Cardiac muscle cell (in vitro differentiated cells and primary cell): ENCODE measurements at places on chromosomes 1 and 21. TPM values are rescaled to one million over a fixed set of nuclear protein-coding genes. Genes with fewer than 3 reads are reported as not detected.

The LRRC38 gene
- polyA plus RNA-seq = 0.42 TPM in 1 of 2 replicates, not detected in the other

The DNASE2B gene
- not detected in 2 replicates for polyA plus RNA-seq

The SNX7 gene
- polyA plus RNA-seq = 35.9 and 42.2 TPM in 2 replicates

The CD1E gene
- polyA plus RNA-seq = not detected in 2 replicates

The FAM151A gene
- 0.18 and 0.32 TPM in 2 replicates for polyA plus RNA-seq

The SLC30A2 gene
- polyA plus RNA-seq = 0.16 and 1.8 TPM in 2 replicates

The FCAMR gene
- polyA plus RNA-seq = not detected in 2 replicates

The KRTAP13-1 gene
- polyA plus RNA-seq = not detected in 2 replicates

The NEXN gene
- 83.9 and 84.1 TPM in 2 replicates for polyA plus RNA-seq

The COL9A2 gene
- 5.9 and 7.2 TPM in 2 replicates for polyA plus RNA-seq

The LCK gene
- 0.16 TPM in 1 of 2 replicates, not detected in the other for polyA plus RNA-seq

The SLC22A15 gene
- polyA plus RNA-seq = 2.3 and 2.4 TPM in 2 replicates

The HIVEP3 gene
- polyA plus RNA-seq = 0.62 and 1.4 TPM in 2 replicates

The ANGPTL3 gene
- polyA plus RNA-seq = 0.94 TPM in 1 of 2 replicates, not detected in the other

The TFAP2E gene
- 0.50 TPM in 1 of 2 replicates, not detected in the other for polyA plus RNA-seq

The GPX7 gene
- 14.4 and 30.5 TPM in 2 replicates for polyA plus RNA-seq

The HNRNPU gene
- 345 and 382 TPM in 2 replicates for polyA plus RNA-seq

The HTR1D gene
- not detected in 2 replicates for polyA plus RNA-seq

The CCDC185 gene
- not detected in 2 replicates for polyA plus RNA-seq

The MYBPH gene
- polyA plus RNA-seq = 0.86 and 2.1 TPM in 2 replicates

The PRAMEF2 gene
- not detected in 2 replicates for polyA plus RNA-seq

The DPT gene
- not detected in 2 replicates for polyA plus RNA-seq

The HOOK1 gene
- 12.9 and 15.5 TPM in 2 replicates for polyA plus RNA-seq

The PPFIA4 gene
- polyA plus RNA-seq = 63.0 and 97.5 TPM in 2 replicates

The RGS18 gene
- polyA plus RNA-seq = not detected in 2 replicates
